Placental epithelial cell (primary cell): ENCODE measurements at places on chromosomes 3 and 15. TPM values are rescaled to one million over a fixed set of nuclear protein-coding genes. Genes with fewer than 3 reads are reported as not detected.

The HTR3E gene
- total RNA-seq: not detected in 2 replicates

The SEMA5B gene
- total RNA-seq: not detected in 2 replicates

The TM6SF1 gene
- not detected in 2 replicates for total RNA-seq

The TGM4 gene
- total RNA-seq: 7.3 and 16.5 TPM in 2 replicates

The TGM5 gene
- not detected in 2 replicates for total RNA-seq

The NR2E3 gene
- 0.54 and 1.6 TPM in 2 replicates for total RNA-seq

The CPNE4 gene
- total RNA-seq: not detected in 2 replicates

The WDR93 gene
- 0.11 and 0.39 TPM in 2 replicates for total RNA-seq

The PLSCR4 gene
- total RNA-seq: 11.0 and 11.4 TPM in 2 replicates

The TF gene
- under 0.01 TPM in 1 of 2 replicates, not detected in the other for total RNA-seq

The CAV3 gene
- total RNA-seq: not detected in 2 replicates

The GPR176 gene
- 16.1 and 44.1 TPM in 2 replicates for total RNA-seq

The SEMA3G gene
- not detected in 2 replicates for total RNA-seq
